ENCODE measurements at places on chromosomes 2 and 18.

DNA sequence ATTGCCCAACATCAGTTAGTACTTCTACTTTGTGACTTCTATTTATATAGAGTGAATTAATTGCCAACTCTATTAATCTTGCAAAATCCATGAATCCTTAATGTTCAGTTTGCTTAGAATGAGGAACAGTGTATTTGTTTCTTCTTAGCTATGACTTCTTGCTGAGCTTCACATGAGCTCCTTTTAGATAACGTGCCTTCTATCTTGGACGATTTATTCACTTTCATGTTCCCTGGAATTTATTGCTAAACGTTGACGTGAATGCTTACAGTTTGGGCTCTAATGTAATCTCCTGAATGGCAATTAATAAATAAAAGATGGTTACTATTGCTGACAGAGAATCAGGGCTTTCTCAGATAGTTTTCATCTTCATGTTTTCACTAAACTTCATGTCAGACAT, 384.5 kb upstream of the NRP2 start:
- no peak for DNase-seq

GRCh38 chr2:196076778-196077568, 8.3 kb upstream of the DNAH7 start:
- no peak for DNase-seq

DNA sequence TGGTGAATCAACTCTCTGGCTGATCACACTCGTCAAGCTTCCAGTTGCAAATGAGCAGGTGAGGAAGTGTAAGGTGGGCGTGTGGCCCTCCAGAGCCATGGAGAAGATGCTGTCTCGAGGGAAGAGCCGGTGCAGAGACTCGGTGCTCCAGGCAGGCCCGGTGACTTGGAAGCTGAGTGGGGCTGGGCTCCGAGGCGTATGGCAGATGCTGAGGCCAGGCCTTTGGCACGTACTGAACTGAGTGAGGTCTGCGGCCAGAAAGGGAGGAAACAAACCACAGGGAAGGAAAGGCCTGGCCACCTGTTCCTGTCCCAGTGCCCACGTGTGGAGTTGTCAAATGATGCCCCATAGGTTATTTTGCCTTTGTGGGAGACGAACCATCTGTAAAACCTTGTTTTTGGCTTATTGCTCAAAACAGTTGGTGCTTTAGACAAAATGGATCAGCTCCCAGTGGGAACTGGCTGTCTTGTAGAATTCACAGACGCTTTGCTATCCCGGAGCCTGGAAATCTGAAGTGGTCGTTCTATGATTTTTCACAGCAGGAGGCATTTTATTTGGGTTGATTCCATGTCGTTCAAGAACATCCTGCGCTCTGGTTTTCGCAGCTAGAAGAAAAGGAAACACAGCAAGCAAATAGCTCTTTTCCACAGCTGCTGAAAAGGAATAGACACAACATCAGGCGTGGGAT, 117.5 kb upstream of the TMEM18 start:
- no peak for DNase-seq

DNA sequence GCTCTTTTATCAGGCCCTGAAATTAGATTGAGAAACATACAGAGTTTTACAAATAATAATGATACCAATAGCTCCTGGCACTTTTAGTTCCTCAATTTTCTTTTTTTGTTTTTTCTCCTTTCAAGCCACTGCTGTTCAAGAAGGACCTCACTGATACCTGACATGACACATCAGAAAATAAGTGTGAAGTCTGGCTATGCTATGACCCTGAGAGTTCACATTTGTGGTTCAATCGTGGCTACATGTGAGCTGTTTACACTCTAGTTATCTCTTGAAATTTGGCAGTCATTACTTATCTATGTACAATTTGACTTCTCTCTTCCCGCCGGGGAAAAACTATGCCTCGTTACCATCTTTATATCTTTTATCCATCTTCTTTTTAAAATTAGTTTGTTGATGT, 686.5 kb downstream of the EPHA4 start:
- DNase-seq, result no peak

DNA sequence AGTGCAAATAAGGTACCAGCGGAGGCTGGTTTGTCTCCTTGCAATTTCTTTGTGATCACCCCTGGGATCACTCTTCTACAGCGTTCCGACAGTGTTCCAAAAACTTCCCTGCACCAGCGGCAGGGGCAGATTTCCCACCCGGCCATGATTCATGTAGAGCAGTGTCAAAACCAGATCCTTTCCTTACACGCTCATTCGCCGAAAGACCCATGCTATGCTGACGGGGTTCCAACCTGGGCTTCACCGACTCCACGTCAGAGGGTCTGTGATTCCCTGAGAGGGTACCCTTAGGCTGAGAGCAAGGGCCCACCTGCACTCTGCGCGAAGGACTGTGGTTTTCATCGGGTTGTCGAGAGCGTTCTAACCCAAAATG, 423 bp upstream of the TTC27 start:
- no peak for DNase-seq

DNA sequence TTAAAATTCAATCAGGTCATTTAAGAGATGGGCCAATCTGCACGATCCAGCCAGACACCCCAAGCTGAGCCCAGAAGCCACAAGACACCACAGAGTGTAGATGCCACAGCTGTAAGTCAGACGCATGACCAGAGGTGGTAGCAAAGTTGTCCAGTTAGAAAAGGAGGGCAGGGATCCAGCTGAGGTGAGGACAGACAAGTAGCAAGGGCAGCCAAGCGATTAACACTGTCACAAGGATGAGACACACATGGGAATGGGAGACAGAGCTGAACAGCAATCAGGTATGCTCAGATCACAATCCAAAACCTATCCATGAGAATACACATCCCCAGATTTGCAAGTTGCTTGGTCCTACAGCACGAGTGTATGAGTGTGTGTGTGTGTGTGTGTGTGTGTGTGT, 143.4 kb upstream of the STK17B start:
- no peak for DNase-seq

DNA sequence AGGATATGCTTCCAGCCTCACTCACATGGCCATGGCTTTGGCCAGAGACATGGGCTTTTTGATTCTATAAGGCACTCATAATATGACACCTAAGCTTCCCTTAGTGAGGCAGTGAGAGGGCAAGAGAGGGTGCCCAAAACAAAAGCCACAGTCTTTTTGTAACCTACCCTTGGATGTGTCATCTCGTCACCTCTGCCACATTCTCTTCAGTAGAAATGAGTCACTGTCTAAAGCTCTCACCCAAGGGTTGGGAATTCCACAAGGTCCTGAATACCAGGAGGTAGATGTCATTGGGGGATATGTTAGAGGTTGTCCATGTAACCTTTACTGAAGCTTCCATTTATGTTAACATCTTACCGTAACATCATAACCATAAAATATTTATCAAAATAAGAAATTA, 108.4 kb downstream of the ALMS1 start:
- no peak for DNase-seq

DNA sequence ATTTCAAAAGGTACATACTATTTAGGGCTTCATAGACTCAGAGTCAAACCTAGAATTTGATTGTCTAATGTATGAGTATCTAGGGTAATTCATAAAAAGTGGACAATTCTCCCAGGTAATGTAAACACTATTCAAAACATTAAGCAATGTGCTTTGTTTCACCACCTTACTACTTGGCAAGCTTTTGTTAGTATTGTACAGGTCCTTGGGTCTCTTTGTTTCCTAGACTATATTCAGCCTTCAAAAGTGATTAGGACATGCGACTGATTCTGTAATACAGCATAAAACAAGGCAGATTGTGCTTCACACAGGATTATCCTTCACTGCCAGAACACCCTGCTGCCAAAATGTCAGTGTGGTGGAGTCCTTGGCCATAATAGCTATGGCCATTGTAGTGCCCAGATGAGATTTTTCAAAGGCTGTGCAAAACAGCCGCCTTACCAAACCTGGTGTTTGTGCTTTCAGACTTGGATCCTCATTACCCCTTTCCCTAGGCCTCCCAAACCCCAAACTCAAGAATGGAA, 90.1 kb upstream of the CAVIN2 start:
- DNase-seq, result no peak

DNA sequence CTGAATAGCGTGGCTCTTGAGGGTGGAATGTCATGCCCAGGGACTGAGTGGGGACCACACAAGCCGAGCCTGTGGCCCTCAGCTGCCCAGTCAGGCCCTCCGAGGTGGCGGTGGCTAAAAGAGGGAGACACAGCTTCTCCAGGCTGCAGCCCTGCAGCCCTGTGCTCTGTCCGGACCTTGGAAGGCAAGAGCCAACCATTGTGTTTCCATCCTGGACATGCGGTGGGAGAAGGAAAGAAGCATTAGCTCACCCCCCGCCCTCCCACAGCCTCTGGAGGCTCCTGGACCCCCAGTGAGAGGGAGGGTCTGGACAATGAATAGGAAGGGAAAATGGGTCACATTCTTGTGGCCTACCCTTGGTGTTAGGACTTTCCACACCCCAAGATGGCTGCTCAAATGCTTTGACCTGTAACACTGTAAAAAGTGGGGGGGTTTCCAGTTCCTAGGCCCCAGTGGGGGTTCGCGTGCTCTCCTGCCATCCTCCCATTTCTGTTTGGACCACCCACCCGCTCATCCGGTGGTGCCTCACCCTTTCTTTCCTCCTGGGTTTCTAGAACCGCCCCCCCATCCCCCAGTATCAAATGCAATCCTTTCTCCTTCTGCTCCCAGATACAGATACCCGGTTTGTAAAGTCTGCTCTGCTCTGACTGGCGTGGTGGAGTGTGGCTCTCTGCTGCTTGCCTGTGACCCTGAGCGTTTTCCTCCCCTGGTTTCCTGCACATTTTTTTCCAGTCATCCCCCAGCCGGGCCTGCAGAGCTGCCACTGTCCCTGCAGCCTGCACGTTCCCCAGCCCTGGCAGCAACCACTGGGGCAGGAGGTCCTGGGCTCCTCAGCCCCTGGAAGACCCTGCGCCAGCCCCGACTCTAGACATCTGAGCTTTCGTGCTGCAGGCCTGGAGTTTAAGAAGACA, 36.3 kb upstream of the SMAD7 start:
- DNase-seq, result no peak

- DNase-seq, result no peak
These were observed 105.3 kb downstream of the COMMD1 start for GRCh38 chr2:62010632-62011256.

- no peak for DNase-seq
These were observed 119.3 kb downstream of the PRKCE start for GRCh38 chr2:45770811-45771210.
